ENCODE measurements at places on chromosomes 4 and X.

GRCh38 chr4:27003642-27004113 is 143.0 kb downstream of the STIM2 start:
- no peaks in the 10 kb centered on the region for H3K4me1 ChIP-seq
- H3K27ac ChIP-seq: no peak overlapping the region
- H3K36me3 ChIP-seq: peaks cover 20% of the 10 kb centered on the region

DNA sequence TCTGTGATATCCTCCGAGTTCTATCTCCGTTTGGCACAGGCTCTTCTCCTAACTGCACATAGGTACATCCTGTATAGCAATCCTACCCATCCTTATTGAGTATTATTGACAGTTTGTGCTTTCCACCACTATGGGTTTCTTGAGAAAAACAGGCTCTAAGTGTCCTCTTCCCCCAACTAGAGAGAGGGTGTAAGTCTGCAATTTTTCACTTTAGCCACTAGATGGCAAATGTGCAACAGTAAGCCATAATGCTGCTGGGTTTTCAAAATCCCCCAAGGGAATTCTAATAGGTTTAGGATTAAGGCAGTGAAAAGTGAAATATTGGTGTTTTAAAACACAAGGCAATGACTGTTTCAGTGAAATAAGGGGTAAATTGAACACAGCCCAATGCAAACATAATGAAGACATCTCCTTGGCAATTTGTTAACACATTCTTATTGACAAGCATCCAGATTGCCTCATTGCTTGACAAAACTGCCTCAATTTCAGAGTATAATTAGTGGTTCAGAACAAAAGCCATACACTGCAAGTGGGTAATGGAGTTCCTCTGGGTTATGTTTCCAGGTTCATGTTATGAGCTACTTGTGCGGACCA is 239.0 kb upstream of the HTR2C start:
- no peak for DNase-seq
- H3K36me3 ChIP-seq: no peaks in the 10 kb centered on the region
- no peak overlapping the region for H3K4me3 ChIP-seq
- H3K27ac ChIP-seq: no peak overlapping the region

DNA sequence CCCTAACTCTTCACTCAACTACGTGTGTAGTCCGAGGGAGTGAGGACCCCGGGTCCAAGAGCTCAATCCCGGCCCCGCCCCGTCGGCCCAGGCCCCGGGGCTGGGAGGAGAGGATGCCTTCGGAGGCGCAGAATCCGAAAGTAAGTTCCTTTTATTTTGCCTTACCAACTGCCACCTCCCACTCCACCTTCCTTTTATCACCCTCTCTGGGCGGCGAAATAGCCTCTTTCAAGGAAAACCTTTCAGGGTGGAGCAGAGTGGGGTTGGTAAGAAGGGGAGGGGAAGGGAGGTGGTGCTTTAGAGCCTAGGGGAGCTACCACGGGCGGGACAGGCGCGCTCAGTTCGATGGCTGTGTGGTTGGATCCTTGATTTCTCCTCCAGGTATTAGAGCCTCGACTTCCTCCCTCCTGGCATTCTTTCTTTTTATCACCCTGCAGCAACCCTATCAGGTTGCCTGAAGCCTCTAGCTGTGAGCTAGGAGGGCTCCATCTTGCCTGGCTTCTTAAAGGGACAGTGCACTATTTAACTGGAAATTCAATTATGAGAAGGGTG is 191.2 kb downstream of the RRAGB start:
- H3K36me3 ChIP-seq: no peaks in the 10 kb centered on the region
- H3K4me1 ChIP-seq: no peaks in the 10 kb centered on the region
- no peaks in the 10 kb centered on the region for H3K27me3 ChIP-seq
- no peak overlapping the region for H3K27ac ChIP-seq
- no peak overlapping the region for H3K4me3 ChIP-seq

GRCh38 chrX:16018291-16018690 is 105.1 kb upstream of the GRPR start:
- H3K36me3 ChIP-seq: no peaks in the 10 kb centered on the region
- no peaks in the 10 kb centered on the region for H3K4me1 ChIP-seq
- no peaks in the 10 kb centered on the region for H3K27me3 ChIP-seq
- no peak overlapping the region for H3K4me3 ChIP-seq
- DNase-seq: no peak

- H3K4me3 ChIP-seq: no peak overlapping the region
- H3K27me3 ChIP-seq: no peaks in the 10 kb centered on the region
- H3K4me1 ChIP-seq: peaks cover 41% of the 10 kb centered on the region
- no peaks in the 10 kb centered on the region for H3K36me3 ChIP-seq
Observed at GRCh38 chrX:65596270-65597034, 61.9 kb upstream of the LAS1L start.

All from DND-41 (cell line).